Frontal cortex (tissue), 4 donors: ENCODE measurements at places on chromosomes 3 and 15. TPM values are rescaled to one million over a fixed set of nuclear protein-coding genes. Genes with fewer than 3 reads are reported as not detected.

DNA sequence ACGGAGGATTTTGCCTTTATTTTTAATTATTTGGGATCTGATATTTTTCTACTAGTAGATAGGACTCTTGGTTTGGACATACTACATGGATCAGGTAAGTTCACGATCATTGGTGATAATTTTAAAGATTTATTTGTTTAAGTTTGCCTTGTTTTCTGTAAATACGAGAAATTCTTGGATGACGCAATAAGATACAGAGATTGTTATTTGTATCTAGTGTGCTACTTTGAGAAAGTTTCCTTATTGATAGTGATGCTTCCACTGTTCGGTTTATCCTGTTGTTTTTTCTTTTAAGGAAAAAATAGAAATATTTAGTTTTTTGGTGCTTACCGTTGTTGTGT is 577 bp downstream of the CHD2 start:
- DNase-seq: no peak

DNA sequence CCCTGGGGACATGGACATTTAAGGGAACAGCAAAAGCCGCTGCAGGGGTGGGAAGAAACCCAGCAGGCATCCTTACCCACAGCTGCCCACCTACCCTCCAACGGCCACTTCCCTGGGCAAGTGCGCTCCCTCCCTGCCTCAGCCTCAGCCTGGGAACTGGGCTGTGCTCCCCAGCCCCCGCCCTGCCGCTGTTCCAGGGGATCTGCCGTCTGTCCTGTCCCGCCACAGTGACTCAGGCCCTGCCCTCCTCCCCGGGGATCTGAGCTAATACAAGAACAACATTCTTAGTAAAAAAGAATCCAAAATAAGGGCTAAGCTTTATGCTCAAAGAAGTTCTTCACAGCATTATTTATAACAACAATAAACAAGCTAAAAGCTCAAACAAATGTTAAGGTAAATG is 7.4 kb upstream of the IQSEC1 start:
- peak; percentile 58 for DNase-seq

DNA sequence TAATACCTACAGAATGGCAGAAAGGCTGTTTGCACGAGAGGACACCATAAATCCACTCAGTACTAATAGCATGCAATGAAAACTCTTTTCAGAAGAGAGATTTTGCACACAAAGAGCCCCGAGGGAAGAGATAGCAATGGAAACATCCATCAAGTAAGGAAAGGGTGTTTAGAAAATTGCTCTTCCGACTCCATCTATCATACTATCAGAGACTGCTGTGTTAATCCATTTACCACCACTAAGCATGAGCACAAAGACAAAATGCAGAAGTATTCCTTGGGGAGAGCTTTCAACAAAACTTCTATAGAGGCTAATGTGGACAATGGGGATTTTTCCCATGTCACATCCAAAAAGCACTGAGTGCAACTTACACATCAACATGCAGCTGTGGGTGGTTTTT is 72.1 kb upstream of the PLAAT1 start:
- DNase-seq: no peak

DNA sequence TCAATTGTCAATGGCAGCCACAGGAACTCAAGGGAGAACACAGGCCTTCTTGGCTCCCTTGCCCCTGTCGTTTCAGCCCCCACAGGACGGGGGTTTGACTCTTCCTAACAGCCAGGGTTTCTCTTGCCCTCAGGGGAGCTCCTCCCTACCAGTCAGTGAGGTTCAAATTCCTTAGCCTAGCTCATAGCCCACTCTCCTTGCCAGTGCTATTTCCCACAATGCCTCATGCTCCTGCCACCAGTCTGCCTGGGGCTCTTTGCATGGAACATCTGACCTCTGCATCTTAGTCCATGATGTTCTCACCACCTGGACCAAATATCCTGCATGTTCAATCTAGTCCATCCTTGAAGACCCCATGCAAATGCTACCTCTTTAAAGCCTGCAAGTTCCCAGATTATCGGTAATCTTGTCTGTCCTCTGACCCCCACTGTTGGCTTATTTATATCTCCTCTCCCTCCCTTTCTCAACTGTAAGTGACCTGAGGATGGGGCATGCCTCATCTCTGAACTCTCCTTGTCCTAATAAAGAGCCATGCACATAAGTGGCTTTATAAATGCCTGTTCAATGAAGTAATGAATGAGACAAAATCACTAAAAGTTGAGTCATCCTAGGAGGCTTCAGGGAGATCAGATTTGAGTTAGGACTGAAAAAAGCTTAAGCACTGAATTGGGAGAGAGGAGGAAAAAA is 78.0 kb downstream of the MYO1E start:
- no peak for DNase-seq

- DNase-seq: no peak
These were observed 369.8 kb downstream of the TBC1D5 start for GRCh38 chr3:17372362-17373210.

GRCh38 chr3:122572940-122573412 is 4.5 kb upstream of the PARP15 start:
- no peak for DNase-seq

DNA sequence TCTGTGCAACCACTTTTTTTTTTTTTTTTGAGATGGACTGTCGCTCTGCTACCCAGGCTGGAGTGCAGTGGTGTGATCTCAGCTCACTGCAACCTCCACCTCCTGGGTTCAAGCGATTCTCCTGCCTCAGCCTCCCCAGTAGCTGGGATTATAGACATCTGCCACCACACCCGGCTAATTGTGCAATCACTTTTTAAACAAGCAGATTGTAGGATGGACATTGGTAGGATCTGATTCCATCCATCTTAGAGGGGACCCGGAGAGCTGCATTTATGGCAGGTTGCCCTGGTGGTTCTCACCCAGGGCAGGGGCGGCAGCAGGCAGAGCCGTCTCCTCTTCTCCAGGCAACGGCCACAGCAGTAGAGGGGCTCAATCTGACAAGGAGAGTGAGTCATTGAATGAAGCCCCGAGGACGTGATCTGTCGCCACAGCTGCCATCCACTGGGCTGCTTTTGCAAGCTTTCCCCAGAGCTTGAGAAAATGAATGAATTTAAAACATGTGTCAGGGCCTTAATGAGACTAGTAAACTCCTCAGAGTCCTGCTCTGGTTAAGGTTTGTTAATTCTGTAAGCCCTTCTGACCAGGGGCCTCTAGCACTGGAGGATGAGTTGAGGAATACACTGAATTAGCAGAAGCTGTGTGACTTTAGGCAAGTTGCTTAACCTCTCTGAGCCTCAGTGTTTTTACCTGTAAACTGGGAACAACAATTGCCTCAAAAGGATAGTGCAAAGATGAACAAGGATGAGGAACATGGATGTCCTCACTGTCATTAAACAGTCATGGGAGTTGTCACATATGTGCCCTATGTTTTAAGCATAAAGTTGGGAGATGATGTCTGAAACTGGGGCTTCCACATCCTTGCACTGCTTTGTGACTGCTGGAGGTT is 129.1 kb downstream of the ASB7 start:
- DNase-seq: no peak

DNA sequence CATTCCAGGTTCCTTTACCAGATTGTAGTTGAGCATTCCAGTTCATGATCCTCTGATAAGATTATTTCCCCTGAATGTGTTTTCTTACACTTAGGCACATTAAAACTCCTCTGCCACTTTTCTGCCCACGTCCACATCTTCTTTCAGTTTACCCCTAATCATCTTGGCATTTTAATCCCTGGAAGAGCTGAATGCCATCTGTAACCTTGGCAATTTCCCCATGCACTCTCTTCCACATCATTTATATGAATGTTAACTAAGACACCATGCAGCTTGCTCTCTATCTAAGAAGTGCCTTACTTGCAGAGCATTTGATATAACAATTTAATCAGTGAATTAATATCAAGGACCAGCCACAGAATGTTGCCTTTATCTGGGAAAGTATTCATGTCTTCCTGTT is 25.8 kb downstream of the TIMP4 start:
- DNase-seq: no peak

DNA sequence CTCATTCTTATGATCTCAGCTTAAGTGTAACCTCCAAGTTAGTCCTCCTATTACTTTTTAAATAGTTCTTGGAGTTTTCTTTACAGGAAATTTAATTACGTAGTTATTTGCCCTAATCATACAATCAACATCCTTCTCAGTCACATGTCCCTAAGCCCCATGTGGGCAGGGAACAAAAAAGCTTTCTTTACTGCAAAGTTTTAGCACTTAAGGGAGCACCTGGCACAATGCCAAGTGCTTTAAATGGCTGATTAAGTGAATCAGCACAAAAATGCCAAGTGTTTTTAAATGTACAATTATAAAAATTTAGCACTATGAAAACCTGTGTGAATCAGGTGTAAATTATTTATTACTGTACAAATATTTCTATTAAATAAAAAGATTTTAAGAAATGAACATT is 445.3 kb downstream of the C3orf38 start:
- no peak for DNase-seq

DNA sequence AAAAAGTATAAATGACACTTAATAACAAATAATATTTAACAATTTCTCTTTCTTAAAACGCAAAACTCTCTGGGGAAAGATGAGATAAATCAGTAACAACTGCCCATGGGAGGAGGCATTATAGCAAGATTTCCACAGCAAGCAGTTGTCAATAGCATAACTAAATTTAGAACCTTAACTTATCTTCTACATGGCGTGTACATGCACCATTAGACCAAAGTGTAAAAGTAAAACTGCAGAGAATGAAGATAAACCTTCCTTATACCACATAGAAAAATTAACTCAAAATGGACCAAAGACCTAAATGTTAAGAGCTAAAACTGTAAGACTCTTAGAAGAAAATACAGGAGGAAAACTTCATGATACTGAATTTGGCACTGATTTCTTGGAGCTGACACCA is 39.9 kb downstream of the MYO5A start:
- no peak for DNase-seq

GRCh38 chr3:113212844-113213375 is 1.6 kb downstream of the BOC start:
- DNase-seq: no peak

GRCh38 chr3:99974989-99975388 is 139.3 kb downstream of the FILIP1L start:
- no peak for DNase-seq

- no peak for DNase-seq
These were observed 766.9 kb upstream of the ARPP21 start for GRCh38 chr3:34872406-34872805.

LRRK1 gene
- total RNA-seq: 0.82 TPM

SLC4A7 gene
- total RNA-seq: 658 TPM

ABHD17C gene
- total RNA-seq: 12.6 TPM

CLCN2 gene
- total RNA-seq: 7.3 TPM
